ENCODE measurements at places on chromosomes 12 and 14.

- DNase-seq: no peak
Measured at GRCh38 chr12:95549392-95550084, 1.7 kb downstream of the USP44 start.

DNA sequence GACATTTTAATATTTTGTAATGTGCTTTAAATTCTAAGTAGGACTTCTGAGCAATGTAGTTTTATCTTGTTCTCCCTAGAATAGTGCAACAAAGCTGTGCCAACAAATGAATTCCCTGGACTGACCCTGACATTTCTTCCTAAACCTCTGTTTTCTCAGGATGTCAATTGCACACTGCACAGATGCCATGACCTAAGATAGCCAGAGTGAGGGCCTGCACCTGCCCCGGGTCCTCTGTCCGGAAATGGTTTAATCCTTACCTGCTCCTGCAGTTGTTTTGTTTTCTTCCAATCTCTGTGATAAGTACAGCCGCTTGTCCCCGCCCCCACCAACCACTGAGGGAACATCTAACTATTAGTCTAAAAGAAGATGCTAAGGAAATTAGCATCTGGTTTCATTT lies 831.5 kb downstream of the GALC start:
- no peak for DNase-seq

GRCh38 chr12:53044052-53044581 lies 5.7 kb upstream of the TNS2 start:
- no peak for DNase-seq

DNA sequence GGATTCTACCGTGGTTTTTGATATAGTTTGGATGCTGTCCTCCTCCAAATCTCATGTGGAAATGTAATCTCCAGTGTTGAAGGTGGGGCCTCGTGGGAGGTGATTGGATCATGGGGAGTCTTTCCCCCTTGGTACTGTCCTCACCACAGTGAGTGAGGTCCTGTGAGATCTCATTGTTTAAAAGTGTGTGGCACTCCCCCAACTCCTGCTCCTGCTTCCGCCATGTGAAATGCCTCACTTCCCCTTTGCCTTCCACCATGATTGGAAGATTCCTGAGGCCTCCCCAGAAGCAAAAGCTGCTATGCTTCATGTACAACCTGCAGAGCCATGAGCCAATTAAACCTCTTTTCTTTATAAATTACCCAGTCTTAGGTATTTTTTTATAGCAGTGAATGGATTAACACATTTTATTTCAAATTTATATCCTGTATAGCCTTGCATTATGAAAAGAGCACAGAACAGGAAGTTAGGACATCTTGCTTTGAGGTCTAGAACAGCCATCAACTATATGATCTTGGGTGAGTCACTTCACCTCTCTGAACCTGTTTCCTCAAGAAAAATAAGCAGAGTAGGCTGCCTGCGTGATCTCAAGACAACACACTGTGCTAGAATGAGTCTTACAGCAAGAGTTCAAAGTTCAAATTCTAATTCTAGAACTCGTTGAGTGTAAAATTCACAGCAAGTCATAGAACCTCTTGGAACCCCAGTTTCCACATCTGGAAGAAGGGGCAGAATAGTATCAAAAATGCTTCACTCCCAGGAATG lies 160.9 kb upstream of the EEA1 start:
- DNase-seq: peak; percentile 6

DNA sequence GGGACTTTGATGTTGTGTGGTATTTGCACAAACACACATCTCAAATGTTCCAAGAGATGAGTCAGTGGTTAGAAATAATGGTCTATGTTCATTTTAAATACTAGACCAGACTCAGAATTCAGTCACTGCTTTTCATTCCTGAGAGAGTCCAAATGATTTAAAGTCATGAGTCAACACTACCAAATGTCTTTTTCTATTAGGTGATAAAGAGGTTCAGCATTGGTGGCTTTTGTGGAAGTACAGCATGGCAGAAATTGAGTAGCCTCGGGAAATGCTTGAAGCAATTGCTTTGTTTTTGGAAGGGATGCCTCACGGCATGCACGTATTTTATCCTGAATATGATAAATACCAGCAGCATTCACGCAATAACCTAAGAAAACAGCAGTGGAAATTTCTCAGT lies 115.7 kb downstream of the DIO2 start:
- no peak for DNase-seq

DNA sequence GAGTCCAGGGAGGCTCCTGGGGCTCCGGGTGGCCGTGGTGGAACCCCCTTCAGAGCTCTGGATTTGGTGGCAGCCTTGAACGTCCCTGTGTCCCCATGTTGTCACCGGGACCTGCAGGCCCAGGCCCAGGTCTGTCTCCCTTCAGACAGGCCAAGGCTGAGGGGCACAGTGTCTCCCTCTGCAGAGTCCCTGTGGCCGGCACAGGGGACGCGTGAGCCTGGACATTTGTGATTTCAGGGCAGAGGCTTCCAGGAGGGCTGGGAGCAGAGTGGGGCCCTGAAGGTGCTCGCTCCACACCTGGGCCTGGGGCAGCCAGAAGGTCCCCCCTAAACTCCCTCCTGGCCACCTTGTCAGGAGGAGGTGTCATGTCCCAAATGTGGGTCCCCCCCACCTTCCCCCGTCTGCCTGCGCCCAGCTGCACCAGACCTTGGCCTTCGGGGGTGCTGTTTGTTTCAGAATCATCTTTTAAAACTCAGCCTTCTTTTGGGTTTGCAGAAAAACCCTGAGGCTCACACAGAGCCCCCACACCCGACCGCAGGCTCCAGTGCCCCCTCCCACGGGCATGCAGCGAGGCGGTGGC lies 47.6 kb downstream of the KIF26A start:
- no peak for DNase-seq

- no peak for DNase-seq
Measured at GRCh38 chr12:95633049-95633731, 81.9 kb upstream of the USP44 start.
